ENCODE measurements at places on chromosomes 11 and 22.

- H3K4me1 ChIP-seq, result peaks cover 4% of the 10 kb centered on the region
- no peak overlapping the region for H3K27ac ChIP-seq
- DNase-seq, result no peak
- H3K36me3 ChIP-seq, result no peaks in the 10 kb centered on the region
- H3K27me3 ChIP-seq, result no peaks in the 10 kb centered on the region
Observed at GRCh38 chr11:118142081-118142480, 10.5 kb downstream of the SCN4B start.

DNA sequence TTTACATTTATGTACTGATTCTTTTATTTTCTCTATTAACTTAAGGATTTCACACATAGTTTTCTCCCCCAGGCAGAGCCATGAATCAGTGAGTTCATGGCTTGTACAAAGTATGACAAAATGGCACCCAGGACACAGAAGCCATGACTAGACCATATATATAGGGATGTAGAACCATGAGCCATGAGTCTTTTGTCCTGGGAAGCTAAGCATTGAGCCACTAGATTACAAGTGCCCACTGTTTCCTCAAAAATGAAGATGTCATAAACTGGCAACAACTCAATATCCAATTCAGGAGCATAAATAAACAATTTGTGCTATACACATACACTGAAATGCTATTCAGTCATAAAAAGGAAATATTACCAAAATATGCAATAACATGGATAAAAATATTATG is 36.2 kb downstream of the CARD18 start:
- no peaks in the 10 kb centered on the region for H3K4me1 ChIP-seq
- H3K4me3 ChIP-seq, result no peak overlapping the region
- no peak for DNase-seq
- H3K36me3 ChIP-seq, result no peaks in the 10 kb centered on the region
- H3K27me3 ChIP-seq, result no peaks in the 10 kb centered on the region
- H3K27ac ChIP-seq, result no peak overlapping the region

- no peaks in the 10 kb centered on the region for H3K27me3 ChIP-seq
- no peaks in the 10 kb centered on the region for H3K36me3 ChIP-seq
- H3K4me3 ChIP-seq, result no peak overlapping the region
- DNase-seq, result no peak
- no peaks in the 10 kb centered on the region for H3K4me1 ChIP-seq
- no peak overlapping the region for H3K27ac ChIP-seq
Observed at GRCh38 chr11:44849922-44850321, 100.8 kb downstream of the TP53I11 start.

GRCh38 chr11:121892131-121892681 is 223.8 kb downstream of the BLID start:
- no peak overlapping the region for H3K27ac ChIP-seq
- H3K27me3 ChIP-seq, result no peaks in the 10 kb centered on the region
- no peaks in the 10 kb centered on the region for H3K36me3 ChIP-seq
- DNase-seq, result no peak
- no peak overlapping the region for H3K4me3 ChIP-seq

DNA sequence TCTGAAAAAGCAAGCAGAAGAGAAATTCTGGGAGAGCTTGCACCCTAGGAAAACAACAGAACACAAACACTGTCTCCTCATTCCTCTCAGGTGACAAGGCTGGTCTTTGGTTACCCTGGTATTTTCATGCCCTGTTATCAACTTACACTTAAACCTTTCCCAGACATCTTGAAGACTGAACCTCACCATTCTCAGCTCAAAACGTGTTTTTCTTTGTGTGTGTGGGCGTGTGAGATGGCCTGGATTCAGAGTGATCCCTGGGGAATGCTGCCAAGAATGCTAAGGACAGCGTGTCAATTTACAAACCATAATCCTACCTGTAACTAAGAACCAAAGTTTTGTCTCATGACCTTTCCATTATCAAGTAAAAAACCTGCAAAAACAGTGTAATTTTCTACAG is 33.3 kb downstream of the ELF5 start:
- no peak for DNase-seq
- no peak overlapping the region for H3K4me3 ChIP-seq
- H3K36me3 ChIP-seq, result no peaks in the 10 kb centered on the region
- H3K27ac ChIP-seq, result no peak overlapping the region
- H3K4me1 ChIP-seq, result no peaks in the 10 kb centered on the region
